ENCODE measurements at places on chromosomes 5 and 9.

- peak; percentile 92 for DNase-seq
These were observed 9.9 kb upstream of the CXXC5 start for GRCh38 chr5:139638090-139638735.

GRCh38 chr9:36828611-36829013, 205.5 kb downstream of the PAX5 start:
- no peak for DNase-seq

GRCh38 chr9:129556491-129557191, 64.3 kb downstream of the C9orf50 start:
- no peak for DNase-seq

DNA sequence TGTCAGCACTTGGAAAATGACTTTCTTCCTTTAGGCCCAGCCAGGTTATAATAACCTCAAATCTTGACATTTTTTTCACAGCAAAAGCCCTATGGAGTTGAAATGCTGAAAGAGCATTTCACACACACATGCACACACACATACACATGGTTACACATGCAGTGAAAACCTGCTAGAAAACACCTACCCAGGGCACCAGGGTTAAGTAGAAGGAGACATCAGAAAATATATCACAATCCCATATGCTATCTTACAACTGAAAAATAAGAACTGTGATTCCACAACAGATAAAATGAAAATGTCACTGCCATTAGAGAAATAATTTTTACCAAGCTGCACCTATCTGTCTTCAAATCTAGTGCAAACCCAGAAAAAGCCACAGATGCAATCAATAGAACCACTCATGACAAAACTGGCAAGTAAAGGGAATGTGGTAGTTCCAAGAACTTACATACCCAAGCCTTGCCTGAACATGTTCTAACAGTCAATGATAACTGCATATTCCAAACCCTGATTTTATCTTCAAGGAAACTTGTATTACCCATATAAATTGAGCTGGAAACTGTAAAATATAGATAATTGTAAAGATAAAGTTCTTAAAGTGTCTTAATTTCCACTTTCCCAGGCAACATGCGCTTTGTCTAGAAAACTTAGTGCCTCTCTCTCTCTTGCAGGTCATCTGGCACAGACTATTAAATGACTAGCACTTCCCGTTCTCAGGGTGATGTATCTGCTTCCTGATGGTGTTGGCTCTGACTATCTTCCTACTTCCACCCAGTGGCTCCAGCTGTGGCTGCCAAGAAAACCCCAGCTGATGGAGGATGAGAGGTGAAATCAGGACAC, 250.2 kb upstream of the PTGER4 start:
- DNase-seq = no peak

GRCh38 chr9:90088856-90089255, 484.0 kb downstream of the GADD45G start:
- DNase-seq = no peak

GRCh38 chr9:32326146-32326545, 58.3 kb upstream of the ACO1 start:
- DNase-seq = no peak

DNA sequence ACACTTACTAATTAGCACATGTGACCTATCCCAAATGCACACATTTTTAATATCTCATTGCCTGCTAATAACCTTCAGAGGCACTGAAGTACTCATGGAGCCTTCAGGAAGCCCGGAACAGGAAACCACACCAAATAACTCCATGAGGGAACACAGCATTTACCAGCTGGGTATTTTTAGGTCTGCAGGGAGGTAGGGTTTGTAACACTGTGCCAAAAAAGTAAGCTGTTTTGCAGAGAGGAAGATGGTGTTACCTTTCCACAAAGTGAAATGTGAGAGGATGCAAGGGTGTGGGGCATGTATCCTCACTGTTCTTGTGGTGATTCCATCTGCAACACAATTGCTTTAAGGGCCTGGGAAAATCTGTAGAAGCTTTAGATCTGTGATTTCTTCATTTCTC, 64.4 kb downstream of the NUDT12 start:
- no peak for DNase-seq

GRCh38 chr5:98461485-98461884, 312.0 kb upstream of the RGMB start:
- no peak for DNase-seq

- DNase-seq = no peak
These were observed 92.0 kb downstream of the THBS4 start for GRCh38 chr5:80127116-80127552.

GRCh38 chr9:72315510-72316311, 49.3 kb downstream of the ZFAND5 start:
- peak; percentile 20 for DNase-seq

DNA sequence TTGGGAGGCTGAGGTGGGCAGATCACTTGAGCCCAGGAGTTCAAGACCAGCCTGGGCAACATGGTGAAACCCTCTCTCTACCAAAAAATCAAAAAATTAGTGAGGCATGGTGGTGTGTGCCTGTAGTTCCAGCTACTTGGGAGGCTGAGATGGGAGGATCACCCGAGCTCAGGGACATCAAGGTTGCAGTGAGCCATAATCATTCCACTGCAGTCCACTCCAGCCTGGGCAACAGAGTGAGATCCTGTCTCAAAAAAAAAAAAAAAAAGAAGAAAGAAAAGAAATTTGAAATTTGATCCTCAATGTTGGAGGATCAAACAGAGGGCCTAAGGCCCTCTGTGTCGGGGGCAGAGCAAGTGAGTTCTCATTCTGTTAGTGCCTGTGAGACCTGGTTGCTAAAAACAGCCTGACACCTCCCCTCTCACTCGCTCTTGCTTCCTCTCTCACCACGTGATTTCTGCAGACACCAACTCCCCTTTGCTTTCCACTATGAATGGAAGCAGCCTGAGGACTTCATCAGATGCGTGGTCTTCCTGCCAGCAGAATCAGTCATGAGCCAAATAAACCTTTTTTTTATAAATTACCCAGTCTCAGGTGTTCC, 8.4 kb upstream of the GOLPH3 start:
- no peak for DNase-seq

- DNase-seq = no peak
These were observed 18.1 kb downstream of the MAMDC2 start for GRCh38 chr9:70061776-70062175.

GRCh38 chr5:56155992-56156584, 77.0 kb downstream of the ANKRD55 start:
- DNase-seq = peak; percentile 55

DNA sequence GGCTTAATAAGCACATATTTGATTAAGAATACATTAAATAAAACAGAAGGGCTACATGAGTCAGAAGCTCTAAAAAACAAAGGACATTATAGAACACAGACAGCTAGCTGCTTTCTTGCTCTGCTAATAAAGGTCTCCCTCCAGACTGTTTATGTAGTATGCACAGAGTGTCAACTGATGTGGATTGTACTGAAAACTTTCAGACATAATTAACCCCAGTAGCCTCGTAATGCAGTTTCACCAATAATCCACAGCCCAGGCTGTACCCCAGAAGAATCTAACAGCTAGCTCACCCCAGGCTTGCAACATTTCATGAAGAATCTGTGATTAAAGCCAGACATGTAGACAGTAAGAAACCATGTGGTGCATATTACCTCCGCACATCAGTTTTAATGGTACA, 30.8 kb downstream of the FGF10 start:
- DNase-seq = no peak

DNA sequence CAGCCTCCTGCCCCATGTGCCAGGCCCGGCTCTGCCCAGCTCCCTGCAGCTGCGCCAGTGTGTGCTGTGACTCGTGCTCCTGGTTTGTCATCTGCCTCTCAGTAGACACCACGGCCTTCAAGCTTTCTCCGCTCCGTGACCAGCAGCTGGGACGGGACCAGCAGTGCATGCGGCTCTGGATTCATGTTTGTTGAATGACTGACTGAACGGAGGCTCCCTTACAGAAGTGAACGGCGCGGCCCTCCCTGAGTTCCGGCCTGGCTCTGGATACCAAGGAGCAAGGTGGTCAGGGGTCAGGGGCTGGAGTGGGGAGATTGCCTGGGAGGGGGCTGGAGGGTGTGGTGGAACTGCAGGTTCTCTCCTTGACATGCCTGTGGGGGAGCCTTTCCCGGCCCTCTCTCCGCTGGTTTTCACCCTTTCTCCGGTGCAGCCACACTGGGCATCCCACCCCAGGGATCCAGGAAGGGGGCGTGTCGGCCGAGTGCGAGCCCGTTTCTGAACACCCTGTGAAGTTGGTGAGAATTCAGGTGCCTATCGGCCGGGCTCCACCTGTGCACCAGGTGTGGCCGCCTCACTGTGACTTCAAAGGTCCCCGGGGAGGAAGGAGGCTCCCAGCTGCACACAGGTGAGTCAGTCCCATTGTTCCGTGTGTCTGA, 11.1 kb upstream of the CEP72 start:
- no peak for DNase-seq

- DNase-seq = no peak
These were observed 29.4 kb downstream of the PNPLA7 start for GRCh38 chr9:137520614-137521404.

DNA sequence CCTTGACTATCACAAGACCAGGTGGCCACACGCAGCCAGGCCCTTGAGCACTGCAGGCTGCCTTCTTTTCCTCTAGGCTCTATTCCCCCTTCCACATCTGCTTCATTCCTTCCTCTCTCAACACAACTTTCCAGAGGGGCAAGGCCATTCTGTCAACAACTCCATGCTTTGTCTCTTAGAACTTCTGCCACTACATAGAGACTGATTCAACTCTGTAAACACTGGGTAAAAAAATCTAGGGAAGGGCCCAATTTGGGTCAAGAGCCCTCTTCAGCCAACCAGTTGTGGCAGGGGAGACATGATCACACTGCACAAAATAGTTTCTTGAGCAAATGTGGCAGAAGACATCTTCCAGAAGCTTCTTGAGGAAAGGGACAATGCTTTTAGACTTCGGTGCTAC, 55.6 kb downstream of the ATPSCKMT start:
- no peak for DNase-seq

DNA sequence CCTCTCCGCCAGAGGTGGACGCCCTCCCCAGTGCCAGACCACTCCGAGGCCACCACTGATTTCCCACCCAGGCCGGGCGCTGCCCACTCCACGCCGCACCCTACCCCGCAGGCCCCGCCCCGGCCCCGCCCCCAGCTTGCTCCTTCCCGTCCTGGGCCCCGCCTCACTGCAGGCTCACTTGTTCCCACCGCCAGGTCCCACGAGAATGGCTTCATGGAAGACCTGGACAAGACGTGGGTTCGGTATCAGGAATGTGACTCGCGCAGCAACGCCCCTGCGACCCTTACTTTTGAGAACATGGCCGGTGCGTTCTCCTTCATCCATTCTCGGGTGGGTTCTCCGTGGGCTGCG, 6.5 kb downstream of the LRRC26 start:
- DNase-seq = no peak

- no peak for DNase-seq
These were observed 187.4 kb upstream of the SLC24A2 start for GRCh38 chr9:19976226-19976625.

DNA sequence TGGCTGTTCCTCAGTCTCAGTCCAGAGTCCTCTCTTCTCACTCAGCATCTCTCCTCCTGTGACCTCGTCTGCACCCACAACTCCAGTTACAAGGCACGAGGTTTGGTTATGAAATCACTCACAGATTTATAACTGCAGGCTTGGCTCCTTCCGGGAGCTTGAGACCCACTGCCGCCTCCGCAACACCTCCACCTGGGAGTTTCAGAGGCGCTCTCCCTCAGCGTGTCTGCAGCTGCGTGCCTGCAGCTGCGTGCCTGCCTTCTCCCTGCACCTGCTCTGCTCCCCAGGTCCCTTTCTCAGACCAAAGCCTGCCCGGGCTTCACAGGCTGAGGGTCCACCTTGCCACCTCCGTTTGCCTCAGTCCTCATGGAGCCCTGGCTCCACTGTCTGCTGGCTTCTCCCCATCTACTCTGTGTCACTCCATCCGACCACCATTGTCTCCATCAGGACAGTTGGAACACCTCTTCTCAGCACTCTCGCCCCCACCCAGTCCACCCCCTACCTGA, 51.5 kb downstream of the HRH2 start:
- peak; percentile 84 for DNase-seq

- DNase-seq = no peak
These were observed 20.4 kb downstream of the NACC2 start for GRCh38 chr9:136074706-136075105.

DNA sequence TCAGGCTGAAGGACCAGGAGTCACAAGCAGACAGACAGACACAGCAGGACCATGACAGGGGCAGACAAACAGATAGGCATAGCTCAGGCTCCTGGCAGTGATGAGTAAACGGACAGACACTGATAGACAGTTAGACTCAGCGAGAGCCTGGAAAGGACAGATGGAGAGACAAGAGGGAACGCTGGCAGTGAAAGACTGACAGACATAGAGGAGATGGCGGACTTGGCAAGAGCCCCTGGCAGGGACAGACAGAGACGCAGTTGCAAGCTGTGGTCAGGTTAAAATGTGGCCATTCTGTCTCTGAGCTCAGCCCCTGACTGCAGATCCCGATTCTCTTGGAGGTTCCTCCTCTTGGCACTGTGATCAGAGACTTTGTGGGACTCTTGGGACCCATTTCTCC, 13.6 kb downstream of the CSF2 start:
- DNase-seq = no peak

- DNase-seq = no peak
These were observed 5.5 kb downstream of the ANGPTL2 start for GRCh38 chr9:127116957-127117356.

GRCh38 chr9:35755071-35755470, 995 bp upstream of the MSMP start:
- no peak for DNase-seq

DNA sequence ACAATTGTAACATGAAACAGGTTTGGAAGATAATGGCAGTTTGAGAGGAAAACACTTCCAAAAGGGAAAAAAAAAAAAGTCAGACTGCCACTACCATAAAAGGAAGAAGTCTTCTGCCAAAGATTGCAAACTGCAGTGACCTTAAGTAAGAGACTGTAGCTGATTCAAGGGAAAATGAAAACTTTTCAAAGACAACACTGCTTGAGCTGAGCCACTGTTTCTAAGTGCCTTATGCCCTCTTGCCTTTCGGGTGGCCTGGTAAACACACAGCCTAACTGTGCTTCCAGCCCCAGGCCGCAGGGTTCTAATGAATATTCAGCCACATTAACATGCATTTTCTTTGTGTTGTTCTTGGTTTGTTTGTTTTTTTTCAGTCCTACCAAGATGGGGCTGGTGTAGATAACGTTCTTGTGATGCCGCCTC, 354.6 kb downstream of the BNC2 start:
- no peak for DNase-seq

GRCh38 chr9:77851882-77852595, 179.6 kb downstream of the GNAQ start:
- no peak for DNase-seq

- DNase-seq = no peak
These were observed 207.5 kb downstream of the LRRC70 start for GRCh38 chr5:62786099-62786498.

Data from putamen (tissue), 1 donor.